ENCODE measurements at places on chromosomes 5 and 9.

DNA sequence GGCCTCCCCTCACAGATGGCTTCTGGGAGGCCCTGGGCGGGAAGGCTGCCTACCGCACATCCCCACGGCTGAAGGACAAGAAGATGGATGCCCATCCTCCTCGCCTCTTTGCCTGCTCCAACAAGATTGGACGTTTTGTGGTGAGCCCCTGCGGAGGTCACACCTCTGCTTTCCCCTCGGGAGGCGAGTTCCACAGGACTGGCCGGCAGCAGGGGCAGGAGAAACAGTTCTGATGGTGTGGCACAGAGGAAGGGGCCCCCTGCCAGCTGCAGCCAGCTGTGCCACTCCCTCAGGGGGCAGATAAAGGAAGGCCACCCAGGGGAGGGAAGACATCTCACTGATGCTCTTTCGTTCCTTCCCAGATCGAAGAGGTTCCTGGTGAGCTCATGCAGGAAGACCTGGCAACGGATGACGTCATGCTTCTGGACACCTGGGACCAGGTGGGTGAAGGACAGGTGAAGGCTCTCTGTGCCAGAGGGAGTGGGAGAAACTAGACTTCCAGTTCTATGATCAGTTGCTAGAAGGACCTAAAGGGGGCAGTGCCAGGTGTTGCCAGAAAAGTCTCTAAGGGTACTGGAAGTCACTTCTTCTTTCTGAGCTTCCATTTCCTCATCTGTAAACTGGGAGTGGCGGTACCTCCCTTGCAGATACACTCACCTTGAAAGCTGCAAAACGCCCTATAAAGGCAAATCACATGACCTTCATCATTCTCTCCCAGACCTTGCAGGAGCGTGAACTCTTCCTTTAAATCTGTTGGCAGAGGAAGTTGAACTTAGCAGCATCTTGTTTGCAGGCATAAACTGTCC lies 41.0 kb downstream of the STOM start:
- no peak for DNase-seq

DNA sequence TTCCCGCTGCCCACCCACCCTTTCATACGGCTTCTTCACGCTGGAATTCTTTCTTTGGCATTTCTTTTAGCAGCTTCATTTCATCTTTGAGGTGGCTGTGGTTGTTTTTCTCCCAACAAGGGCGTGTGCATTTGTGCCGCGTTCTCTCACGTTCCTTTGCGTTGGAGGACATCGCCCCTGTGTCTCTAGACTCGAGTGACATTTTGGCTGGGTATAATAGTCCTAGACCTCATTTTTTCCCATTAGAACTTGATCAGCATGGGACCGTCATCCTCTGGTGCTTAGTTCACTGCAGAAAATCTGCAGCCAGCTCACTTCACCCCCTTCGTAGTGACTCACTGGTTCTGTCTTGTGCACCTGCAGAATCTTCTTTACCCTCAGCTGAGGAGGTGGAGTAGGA lies 29.5 kb downstream of the KCNT1 start:
- DNase-seq: no peak

- no peak for DNase-seq
These were observed 47.6 kb upstream of the EGFL7 start for GRCh38 chr9:136614967-136615623.

GRCh38 chr9:89731262-89732182 lies 126.7 kb downstream of the GADD45G start:
- no peak for DNase-seq
